Nephron progenitor cell (in vitro differentiated cells): ENCODE measurements at places on chromosomes 6 and 20.
A peak's percentile ranks its signal among the peaks of the same experiment; 100 is the strongest.

DNA sequence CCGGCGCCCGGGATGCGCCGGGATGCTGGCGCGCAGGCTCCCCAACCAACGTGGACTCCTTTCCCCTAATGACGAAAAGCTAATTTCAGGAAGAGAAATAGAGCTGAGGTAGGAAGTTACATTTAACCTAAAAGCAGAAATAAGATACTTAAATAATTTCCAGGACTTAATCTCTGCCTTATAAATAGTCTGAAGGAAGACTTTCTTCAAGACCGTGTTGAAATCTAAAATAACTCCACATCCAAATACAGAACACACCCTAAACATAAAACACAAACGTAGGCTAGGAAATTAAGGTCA lies 1.3 kb downstream of the ASF1A start:
- DNase-seq = no peak

GRCh38 chr6:126625019-126625418 lies 285.1 kb downstream of the CENPW start:
- DNase-seq = peak; percentile 58

GRCh38 chr20:40680161-40680959 lies 8.7 kb downstream of the MAFB start:
- DNase-seq = no peak

DNA sequence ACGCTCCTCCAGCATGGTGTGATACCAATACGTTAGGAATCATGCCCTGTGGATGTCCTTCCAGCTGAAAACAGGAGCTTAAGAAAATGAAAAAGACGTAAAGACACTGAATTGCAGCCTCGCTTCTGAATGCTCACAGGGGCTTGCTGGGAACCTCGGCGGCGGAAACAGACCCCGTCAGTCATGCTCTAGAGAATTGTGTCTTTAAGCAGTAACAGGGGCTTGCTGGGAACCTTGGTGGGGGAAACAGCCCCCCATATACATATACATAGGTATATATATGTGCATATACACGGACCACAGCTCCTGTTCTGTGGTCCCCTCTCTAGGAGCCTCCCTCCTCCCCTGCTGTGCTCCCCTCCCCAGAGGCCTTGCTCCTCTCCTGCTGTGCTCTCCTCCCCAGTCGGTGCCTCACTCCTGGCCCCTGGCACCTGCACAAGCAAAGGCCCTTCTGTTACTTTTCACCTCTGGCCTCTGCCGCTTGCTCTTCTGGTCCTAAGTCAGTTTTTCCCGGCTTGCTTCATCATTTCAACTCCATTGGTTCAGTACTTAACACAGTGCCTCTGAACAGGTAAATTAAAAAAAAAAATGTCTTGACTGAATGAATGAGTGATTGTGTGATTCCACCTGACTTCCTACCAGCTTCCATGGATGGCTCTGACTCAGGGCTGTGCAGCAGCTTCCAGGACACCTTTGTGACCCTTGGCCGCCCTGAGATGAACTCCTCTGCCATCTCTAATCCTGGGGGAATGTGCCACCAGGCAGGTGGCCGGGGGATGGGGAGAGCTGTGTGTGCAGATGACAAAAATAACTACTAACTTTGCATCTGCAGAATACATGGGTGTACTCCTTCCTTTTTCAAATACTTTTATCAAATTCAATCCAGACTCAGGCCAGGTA lies 246.1 kb downstream of the SMOC2 start:
- no peak for DNase-seq

- DNase-seq = no peak
Measured at GRCh38 chr20:42134265-42135098, 516.3 kb upstream of the CHD6 start.

DNA sequence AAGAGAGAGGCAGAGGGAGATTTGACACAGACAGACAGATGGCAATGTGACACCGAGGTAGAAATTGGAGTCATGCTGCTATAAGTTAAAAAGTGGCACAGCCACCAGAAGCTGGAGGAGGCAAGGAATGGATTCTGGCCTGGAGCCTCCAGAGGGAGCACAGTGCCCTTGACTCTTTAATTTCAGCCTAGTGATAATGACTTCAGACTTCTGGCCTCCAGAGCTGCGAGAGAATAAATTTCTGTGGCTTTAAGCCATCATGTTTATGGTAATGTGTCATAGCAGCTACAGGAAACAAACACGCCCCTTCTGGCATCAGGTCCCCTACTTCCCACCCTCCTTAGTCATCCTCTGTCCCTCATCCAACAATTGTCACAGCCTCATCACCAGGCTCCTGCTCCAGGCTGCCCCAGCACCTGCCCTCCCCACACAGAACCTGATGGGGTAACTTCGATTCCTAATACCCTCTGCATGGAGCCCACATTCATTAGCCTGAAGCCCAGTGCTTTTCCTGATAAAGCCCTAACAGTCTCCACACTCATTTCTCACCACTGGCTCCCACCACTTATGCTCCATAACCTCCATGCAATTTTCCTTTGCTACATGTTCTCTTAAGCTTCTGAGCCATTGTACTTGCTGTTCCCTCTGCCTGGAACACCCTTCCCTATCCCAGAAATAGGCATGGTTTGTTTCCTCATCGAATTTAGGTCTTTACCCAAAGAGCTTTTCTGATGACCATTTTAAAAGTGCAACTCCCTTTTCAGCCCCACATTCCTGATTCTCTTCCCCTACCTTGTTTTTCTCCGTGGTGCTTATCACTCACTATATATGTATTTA lies 69.7 kb upstream of the TOX2 start:
- DNase-seq = no peak

GRCh38 chr6:156347656-156348055 lies 429.5 kb upstream of the ARID1B start:
- no peak for DNase-seq
